ENCODE measurements at places on chromosomes 13 and 19.

DNA sequence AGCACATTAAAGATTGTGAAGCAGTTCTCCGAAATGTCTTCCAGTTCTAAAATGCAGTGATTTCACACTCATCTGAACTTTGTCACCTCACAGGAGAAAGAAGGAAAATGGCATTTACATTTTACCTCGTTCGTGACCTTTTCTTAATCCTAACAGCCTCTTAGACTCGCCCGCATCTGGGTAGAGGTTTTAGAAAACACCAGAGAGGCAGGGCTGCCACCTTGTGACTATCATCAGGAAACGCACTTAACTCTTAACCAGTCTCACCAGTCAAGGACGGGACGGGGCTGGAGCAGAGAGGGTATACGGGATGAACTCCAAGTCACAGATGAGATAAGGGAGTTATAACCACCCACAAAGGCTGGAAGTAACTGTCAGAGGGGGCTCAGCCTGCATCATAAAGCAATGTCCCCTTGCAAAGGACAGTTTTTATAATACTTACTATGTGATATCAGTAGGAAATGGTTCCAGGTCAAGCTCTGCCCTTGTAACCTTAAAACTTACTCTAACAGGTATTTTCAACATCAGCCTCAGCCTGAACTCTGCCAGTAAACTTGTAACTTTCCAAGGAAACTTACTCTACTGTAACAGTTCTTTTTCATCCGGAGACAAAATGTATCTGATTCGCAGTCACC, 8.6 kb upstream of the CEACAM6 start:
- peak; percentile 46 for DNase-seq

DNA sequence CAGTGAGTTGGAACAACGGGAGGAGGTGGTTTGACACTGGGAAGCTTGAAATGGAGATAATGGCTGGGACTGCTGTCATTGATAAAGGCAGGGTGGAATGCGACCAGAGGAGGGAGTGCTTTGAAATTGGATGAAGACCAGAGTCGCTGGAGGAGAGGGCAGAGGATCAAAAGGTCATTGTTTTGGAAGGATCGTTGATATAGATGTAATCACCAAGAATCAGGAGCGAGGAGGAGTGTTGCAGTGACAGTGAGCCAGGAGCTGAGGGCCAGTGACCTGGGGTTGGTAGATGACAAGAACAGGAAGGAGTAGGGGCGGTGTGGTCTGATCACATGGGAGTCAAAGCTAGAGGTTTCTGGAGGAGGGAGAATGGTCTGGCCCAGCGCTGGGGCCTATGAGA, 25.3 kb downstream of the TM9SF2 start:
- no peak for DNase-seq

DNA sequence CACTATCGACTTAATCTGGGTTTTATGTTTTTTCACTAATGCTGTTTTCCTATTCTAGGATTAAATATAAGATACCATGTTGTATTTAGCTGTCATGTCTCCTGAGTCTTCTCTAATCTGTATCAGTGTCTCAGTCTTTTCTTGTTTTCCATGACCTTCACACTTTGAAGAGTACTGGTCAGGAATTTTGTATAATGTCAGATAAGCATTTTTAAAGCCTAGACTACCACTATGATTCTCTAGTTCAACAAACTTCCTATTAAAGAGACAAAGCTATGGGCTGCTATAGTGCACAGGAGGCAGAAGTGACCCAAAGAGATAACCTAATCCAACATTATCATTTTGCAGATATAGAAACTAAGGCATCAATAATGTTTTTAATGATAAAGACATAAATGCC, 63.0 kb upstream of the ZDHHC20 start:
- DNase-seq = no peak

DNA sequence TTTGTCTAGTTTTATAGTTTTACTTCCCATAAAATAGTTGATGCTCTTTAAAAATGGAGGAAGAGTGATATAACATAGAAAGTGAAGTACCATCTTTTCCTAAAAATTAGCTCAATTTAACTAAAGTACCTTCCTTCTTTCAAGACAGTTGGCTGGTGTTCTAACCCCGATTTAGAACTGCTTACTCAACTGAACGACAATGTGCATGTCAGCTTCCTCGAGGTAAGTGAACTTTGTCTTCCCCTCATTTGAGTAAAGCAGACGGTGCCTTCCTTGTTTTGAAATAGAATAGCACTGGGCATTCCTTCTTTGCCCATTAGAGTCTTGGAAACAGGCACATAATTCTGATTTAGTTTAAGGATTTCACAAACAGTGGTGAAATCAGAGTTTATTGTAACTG, 1519.2 kb downstream of the EFNB2 start:
- no peak for DNase-seq

DNA sequence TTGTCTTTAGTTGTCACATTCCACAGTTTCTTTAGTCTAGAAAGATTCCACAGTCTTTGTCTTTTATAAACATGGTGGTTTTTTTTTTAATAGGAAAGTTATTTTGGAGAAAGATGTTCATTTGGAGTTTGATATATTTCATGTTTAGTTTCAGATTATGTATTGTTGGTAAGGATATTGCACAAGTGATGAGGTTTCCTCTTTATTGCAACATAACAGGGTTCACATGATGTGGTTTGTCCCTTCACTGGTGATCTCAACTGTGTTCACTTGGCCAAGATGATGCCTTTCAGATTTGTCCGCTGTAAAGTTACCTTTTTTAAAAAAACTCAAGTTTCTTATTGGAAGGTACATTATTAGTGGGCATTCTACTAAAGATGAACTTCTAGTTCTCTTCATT, 3.2 kb downstream of the ZNF230 start:
- DNase-seq = no peak
